Glutamatergic neuron (in vitro differentiated cells): ENCODE measurements at places on chromosomes 12 and 14. TPM values are rescaled to one million over a fixed set of nuclear protein-coding genes. Genes with fewer than 3 reads are reported as not detected.
A peak's percentile ranks its signal among the peaks of the same experiment; 100 is the strongest.

CCNB1IP1 gene
- 95.8 TPM for total RNA-seq

GRCh38 chr14:90674716-90675115 is 141.5 kb downstream of the TTC7B start:
- peaks cover 12% of the 10 kb centered on the region for H3K36me3 ChIP-seq
- H3K27ac ChIP-seq: peak overlapping the region; percentile 70
- no peak overlapping the region for H3K4me3 ChIP-seq
- no peak for DNase-seq
- peaks cover 2% of the 10 kb centered on the region for H3K27me3 ChIP-seq
- peaks cover 9% of the 10 kb centered on the region for H3K4me1 ChIP-seq

DNA sequence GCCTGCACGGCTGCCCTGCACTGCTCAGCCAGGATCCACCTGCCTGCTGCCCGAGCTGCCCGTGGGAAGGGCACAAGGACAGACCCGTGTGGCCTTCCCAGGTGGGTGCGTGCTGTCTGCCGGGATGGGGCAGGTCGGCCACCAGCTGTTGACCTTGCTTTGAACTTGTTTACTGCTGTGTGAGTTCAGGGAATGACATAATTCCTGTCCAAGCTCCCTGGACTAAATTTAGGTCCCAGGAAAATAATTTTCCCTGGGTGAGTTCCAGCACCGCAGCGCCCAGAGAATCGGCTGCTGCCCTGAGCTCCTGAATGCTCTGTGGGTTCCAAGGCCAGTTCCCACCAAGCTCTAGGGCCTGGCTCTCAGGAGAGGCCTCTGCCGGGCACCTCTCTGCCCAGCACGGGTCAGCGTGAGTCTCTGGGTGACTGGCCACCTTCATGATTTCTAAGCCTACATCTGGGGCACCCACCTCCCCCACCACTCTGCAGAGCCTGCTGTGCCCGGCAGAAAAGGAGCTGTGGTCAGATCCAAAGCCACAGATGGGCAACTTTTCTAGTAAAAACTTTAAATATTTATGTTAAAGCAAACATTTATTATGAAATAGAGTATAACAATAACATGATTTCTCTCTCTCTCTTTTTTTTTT is 27.2 kb upstream of the MLXIP start:
- peaks cover 1% of the 10 kb centered on the region for H3K4me1 ChIP-seq
- peaks cover 5% of the 10 kb centered on the region for H3K27me3 ChIP-seq
- no peak overlapping the region for H3K27ac ChIP-seq
- H3K36me3 ChIP-seq: no peaks in the 10 kb centered on the region
- H3K4me3 ChIP-seq: no peak overlapping the region

OTX2 gene
- 18.8 TPM for total RNA-seq

SAMD15 gene
- total RNA-seq: 0.47 TPM

SCNN1A gene
- total RNA-seq: 0.74 TPM

NEMP1 gene
- 11.5 TPM for total RNA-seq

GRCh38 chr14:41295734-41296133 is 310.9 kb upstream of the LRFN5 start:
- no peaks in the 10 kb centered on the region for H3K4me1 ChIP-seq
- no peak overlapping the region for H3K27ac ChIP-seq
- no peak for DNase-seq
- H3K27me3 ChIP-seq: no peaks in the 10 kb centered on the region
- H3K36me3 ChIP-seq: no peaks in the 10 kb centered on the region

EEF1AKMT3 gene
- total RNA-seq: 3.3 TPM

DNA sequence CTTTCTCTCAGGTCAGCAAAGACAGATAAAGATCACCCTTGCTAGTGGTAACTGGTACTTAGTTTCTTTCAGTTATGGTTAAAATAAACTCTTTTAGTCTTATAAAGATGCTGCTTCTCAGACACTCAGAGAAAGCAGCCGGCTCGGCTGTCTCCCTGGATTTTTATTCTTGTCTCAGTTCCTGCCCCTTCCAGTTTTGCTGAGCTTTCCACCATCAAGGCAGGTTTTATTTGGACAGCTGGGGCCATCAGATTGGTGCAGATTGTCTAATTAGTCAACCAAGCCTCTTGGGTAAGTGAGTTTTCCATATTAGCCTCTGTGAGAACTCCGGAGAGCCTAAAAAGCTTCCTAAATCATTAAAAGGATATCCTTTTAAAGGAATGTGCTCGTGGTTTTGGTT is 130.8 kb upstream of the BMP4 start:
- H3K27me3 ChIP-seq: peaks cover 3% of the 10 kb centered on the region
- peak; percentile 24 for DNase-seq
- H3K27ac ChIP-seq: peak overlapping the region; percentile 74
- peaks cover under 1% of the 10 kb centered on the region for H3K36me3 ChIP-seq

GRCh38 chr14:98758440-98758839 is 513.6 kb downstream of the BCL11B start:
- no peak overlapping the region for H3K4me3 ChIP-seq
- H3K27ac ChIP-seq: no peak overlapping the region
- no peak for DNase-seq
- peaks cover 9% of the 10 kb centered on the region for H3K36me3 ChIP-seq

GRCh38 chr12:108638141-108638827 is 4.6 kb upstream of the SELPLG start:
- no peak for DNase-seq
- H3K27me3 ChIP-seq: peaks cover 14% of the 10 kb centered on the region
- peaks cover 50% of the 10 kb centered on the region for H3K4me1 ChIP-seq
- H3K36me3 ChIP-seq: peaks cover 4% of the 10 kb centered on the region
- H3K4me3 ChIP-seq: no peak overlapping the region

GRCh38 chr14:47102472-47102871 is 450.9 kb upstream of the RPL10L start:
- DNase-seq: no peak
- no peak overlapping the region for H3K4me3 ChIP-seq
- H3K27me3 ChIP-seq: no peaks in the 10 kb centered on the region

DNA sequence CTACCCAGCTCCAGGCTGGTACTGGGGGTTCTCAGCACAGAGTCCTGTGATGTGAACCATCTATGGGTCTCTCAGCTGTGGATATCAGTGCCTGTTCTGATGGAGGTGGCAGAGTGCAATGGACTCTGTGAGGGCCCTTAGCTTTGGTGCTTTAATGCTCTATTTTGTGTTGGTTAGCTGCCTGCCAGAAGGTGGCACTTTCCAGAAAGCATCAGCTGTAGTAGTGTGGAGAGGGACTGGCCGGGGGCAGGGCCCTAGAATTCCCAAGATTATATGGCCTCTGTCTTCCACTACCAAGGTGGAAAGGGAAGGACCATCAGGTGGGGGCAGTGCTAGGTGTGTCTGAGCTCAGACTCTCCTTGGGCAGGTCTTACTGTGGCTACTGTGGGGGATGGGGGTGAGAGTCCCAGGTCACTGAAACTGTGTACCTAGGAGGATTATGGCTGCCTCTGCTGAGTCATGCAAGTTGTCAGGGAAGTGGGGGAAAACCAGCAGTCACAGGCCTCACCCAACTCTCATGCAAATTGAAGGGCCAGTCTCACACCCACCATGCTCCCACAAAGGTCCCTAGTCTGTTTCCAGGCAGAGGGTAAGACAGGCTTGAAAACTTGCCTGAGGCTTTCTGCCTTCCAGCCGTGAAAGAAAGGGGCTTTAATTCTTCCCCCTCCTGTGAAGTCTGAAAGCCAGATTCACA is 878.1 kb downstream of the C12orf50 start:
- DNase-seq: no peak
- no peak overlapping the region for H3K4me3 ChIP-seq
- no peaks in the 10 kb centered on the region for H3K36me3 ChIP-seq
- peaks cover 2% of the 10 kb centered on the region for H3K27me3 ChIP-seq

ACVRL1 gene
- total RNA-seq: 0.39 TPM

RHEBL1 gene
- 2.3 TPM for total RNA-seq

PROX2 gene
- total RNA-seq: not detected

GRCh38 chr12:62251609-62251958 is 8.6 kb upstream of the USP15 start:
- no peak overlapping the region for H3K27ac ChIP-seq
- H3K4me1 ChIP-seq: no peaks in the 10 kb centered on the region
- H3K4me3 ChIP-seq: no peak overlapping the region
- H3K36me3 ChIP-seq: no peaks in the 10 kb centered on the region
- no peaks in the 10 kb centered on the region for H3K27me3 ChIP-seq
- DNase-seq: no peak

DNA sequence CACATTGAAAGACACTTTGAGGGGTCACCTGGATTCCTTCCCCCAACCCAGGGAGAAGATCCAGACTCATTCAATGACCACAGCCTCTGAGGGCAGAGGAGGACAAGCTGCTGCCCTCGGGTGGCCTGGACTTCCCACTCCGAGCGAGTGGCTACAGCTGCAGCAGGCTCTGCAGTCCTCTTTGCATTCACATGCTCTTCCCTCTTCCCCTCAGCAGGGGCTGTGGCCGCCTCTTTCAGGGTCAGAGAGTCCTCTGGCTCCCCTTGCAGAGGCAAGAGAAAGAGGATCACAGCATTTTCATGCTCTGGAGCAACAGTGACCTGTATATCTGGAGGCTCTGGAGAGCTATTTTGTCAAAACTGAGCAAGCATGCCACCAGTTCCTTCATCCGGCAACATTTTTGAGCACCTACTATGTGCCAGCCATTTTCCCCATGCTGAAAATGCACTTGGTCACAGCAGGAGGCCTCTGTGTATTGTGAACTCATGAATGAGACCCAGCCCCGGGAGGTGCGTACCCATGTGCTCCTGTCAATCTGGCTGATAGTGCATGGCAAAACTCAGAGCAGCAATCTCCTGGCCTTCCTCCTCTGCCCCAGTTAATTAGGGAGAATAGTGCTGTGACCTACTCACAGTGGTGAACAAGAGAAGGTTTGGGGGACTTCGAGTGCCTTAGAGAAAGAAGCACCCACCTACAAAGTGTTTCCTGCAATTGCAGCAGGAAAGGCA is 42.9 kb upstream of the KCNA5 start:
- no peak overlapping the region for H3K4me3 ChIP-seq
- H3K36me3 ChIP-seq: no peaks in the 10 kb centered on the region
- no peak for DNase-seq
- no peaks in the 10 kb centered on the region for H3K4me1 ChIP-seq

- H3K4me1 ChIP-seq: no peaks in the 10 kb centered on the region
- H3K27me3 ChIP-seq: no peaks in the 10 kb centered on the region
- no peak for DNase-seq
- peaks cover 7% of the 10 kb centered on the region for H3K36me3 ChIP-seq
These were observed 116.5 kb downstream of the METTL25 start for GRCh38 chr12:82474798-82475184.

DNA sequence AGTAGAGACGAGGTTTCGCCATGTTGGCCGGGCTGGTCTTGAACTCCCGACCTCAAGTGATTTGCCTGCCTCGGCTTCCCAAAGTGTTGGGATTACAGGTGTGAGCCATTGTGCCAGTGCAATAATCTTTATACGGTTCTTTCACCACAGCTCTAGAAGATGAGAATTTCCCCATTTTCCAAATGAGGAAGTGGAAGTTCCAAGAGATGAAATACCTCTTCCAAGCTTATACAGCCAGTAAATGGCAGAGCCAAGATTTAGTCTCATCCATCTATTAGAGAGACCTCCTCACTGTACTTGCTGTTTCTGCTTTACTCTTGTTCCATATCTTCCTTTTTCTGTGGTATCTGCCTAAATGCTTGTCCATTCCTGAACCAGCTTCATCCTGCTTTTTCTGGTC is 3.1 kb upstream of the LMNTD1 start:
- H3K36me3 ChIP-seq: no peaks in the 10 kb centered on the region
- H3K27ac ChIP-seq: no peak overlapping the region
- H3K27me3 ChIP-seq: no peaks in the 10 kb centered on the region
- no peaks in the 10 kb centered on the region for H3K4me1 ChIP-seq
- no peak for DNase-seq

GRCh38 chr12:119117936-119118335 is 60.8 kb upstream of the HSPB8 start:
- H3K4me1 ChIP-seq: no peaks in the 10 kb centered on the region
- no peak overlapping the region for H3K27ac ChIP-seq

NINJ2 gene
- total RNA-seq: 0.76 TPM

- no peaks in the 10 kb centered on the region for H3K36me3 ChIP-seq
- no peaks in the 10 kb centered on the region for H3K4me1 ChIP-seq
- no peak for DNase-seq
- no peak overlapping the region for H3K4me3 ChIP-seq
These were observed 41.5 kb upstream of the GNG2 start for GRCh38 chr14:51818748-51819380.

NOXRED1 gene
- 0.69 TPM for total RNA-seq

DNA sequence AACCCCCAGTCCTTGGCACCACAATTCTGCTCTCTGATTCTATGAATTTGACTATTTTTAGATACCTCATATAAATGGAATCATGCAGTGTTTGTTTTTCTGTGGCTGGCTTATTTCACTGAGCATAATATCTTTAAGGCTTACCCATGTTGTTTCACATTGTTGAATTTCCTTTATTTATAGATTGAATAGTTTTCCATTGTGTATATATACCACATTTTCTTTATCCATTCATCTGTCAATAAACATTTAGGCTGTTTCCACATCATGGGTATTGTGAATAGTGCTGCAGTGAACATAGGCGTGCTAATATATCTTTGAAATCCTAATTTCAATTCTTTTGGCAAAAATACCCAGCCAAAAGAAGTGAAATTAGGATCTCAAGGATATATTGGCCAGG is 126.7 kb upstream of the SLC38A2 start:
- H3K27me3 ChIP-seq: peaks cover 1% of the 10 kb centered on the region
- no peak for DNase-seq
- no peak overlapping the region for H3K4me3 ChIP-seq
- H3K4me1 ChIP-seq: no peaks in the 10 kb centered on the region
- H3K36me3 ChIP-seq: no peaks in the 10 kb centered on the region

- no peak within 1 kb of the TSS for H3K4me3 ChIP-seq
- DNase-seq: no peak
- no peak within 1 kb of the TSS for H3K27ac ChIP-seq
- H3K36me3 ChIP-seq: no peaks in the 10 kb centered on the region
- H3K27me3 ChIP-seq: no peaks in the 10 kb centered on the region
These were observed at the start of gene HPD for GRCh38 chr12:121858662-121859572. HPD (minus strand) TSS chr12:121858859; CDS start chr12:121858823, 36 bp downstream.

COCH gene
- 29.0 TPM for total RNA-seq

- no peak overlapping the region for H3K4me3 ChIP-seq
- no peak for DNase-seq
These were observed 157.9 kb upstream of the LMO3 start for GRCh38 chr12:16763901-16764300.

DNA sequence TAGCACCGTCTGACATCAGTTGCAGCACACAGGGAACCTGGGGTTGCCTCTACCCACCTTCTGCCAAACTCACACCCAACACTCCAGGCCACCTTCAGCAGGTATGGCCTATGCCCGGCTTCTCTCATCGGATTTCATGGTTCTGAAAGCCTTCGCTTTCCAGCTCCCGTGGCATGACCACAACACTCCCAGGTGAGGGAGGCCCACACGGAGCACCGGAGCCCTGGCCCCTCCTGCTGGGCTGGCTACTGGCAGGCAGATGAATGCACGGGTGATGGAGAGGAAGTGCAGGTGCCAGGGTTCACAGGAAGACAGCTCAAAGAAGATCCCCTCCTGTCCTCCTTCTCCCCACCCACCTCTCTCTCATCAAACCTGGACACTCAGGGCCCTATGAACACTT is 37.2 kb downstream of the CACNA2D4 start:
- H3K4me3 ChIP-seq: no peak overlapping the region
- H3K27me3 ChIP-seq: peaks cover 2% of the 10 kb centered on the region
- H3K36me3 ChIP-seq: no peaks in the 10 kb centered on the region
- H3K4me1 ChIP-seq: peaks cover 8% of the 10 kb centered on the region
